DMS79 treated with DMSO at 0.1 percent for 48 hours (cell line): ENCODE measurements at places on chromosomes 3 and 15.

- DNase-seq, result no peak
Measured at GRCh38 chr3:115239717-115240116, 92.6 kb upstream of the ZBTB20 start.

DNA sequence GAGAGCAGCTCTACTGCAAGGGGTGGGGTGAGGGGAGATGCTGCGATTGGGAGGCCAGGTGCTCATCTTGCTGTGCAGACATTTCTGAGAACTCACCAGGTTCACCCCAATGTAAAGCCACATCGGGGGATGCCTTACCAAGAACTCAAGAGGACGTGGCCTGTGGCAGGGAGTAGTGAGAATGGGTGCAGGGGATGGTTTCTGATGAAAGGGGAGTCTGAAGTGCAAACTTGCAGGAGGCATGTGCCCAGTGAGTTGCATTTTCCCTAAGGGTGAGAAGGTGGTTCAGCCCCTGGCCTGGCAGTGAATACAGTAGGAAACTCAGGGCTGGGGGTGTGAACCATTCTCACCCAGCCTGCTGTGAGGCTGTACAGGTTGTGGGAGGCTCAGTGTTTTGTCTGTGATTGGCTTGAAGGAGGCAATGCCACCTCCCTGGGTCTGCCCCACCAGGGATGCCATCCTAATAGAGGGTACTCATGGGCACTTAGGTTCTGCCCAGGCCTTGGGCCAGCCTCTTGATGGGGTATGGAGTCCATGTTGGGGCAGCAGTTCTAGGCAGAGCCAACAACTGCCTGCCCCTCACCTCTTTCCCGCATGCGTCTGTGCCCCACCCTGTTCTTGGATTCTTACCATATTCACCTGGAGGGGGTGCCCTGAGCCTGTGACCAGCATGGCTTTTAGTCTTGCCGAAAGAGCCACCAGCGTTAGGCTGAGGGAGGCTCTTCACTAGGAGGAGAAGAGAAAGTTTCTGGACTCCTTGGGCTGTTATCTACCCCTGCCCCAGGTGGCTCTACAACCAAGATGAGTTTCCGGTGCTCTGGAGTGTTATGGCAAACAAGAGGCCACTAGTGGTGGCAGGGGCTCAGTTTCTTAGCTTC lies 4.5 kb downstream of the HEMK1 start:
- DNase-seq, result no peak

DNA sequence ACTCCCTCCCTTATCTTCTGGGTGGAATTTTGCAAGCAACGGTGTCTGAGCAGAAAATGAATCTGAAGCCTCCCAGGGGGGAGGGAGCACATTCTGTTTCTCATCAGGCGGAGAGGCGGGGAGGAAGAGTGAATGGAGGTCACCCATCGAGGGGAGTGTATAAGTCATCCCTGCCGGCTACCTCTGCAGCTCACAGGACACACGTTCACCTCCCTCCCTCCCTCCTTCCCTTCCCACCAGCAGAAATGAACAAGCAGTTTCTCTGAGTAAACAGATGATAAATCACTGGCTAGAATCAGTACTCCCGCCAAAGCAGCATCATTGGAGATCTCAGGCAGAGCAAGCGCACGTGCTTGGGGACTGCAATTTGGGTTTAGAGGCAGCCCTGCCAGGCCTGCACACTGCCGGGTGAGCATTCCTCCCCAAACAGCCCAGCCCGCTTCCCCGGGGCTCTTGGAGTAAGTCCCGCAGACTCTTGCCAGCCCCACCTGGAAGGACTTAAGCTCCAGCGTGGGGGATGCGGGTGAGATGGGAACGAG lies 38.3 kb downstream of the CPN2 start:
- no peak for DNase-seq

- no peak for DNase-seq
Measured at GRCh38 chr3:196624067-196624790, 15.3 kb upstream of the NRROS start.

- no peak for DNase-seq
Measured at GRCh38 chr15:81098861-81099651, 35.0 kb upstream of the CFAP161 start.

- DNase-seq, result no peak
Measured at GRCh38 chr3:134355416-134355815, 18.8 kb downstream of the AMOTL2 start.

DNA sequence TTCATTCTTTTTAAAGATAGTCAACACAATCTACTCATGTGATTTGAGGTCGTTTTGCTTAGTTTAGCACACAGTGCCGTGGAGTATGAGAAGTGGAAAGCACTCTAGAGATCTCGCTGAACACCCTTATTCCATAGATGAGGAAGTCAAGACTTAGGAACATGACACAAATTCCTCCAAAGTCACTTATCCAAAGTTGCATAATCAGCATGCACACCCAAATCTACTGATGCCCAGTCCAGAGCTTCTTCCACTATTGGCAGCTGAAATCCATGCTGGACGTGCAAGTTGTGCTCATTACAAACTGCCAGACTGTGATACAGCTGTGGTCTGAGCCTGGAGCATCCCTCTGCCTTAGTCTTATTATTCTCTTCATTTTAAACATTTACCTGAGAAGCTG lies 83.5 kb upstream of the ZNF280D start:
- no peak for DNase-seq

- no peak for DNase-seq
Measured at GRCh38 chr3:49794926-49795905, 4.5 kb downstream of the CDHR4 start.

DNA sequence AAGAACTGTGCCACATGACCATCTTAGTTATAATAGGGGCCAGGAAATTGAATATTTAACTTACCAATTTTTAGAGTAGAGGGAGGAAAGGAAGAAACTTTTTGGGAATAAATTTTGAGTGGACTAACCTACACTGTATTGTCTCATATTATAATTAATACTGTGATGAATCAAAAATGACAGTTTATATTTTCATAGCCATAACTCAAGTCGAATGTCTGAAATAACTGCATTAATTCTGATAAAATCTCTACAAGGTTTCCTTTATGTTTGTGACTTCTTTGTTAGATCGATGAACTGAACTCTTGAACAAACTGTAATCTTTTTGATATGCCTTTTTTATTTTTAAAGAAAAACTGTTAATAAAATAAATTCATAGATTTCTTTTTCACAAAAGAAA lies 132.8 kb upstream of the DPH6 start:
- no peak for DNase-seq

GRCh38 chr3:106348139-106348690 lies 479.4 kb upstream of the CBLB start:
- no peak for DNase-seq

DNA sequence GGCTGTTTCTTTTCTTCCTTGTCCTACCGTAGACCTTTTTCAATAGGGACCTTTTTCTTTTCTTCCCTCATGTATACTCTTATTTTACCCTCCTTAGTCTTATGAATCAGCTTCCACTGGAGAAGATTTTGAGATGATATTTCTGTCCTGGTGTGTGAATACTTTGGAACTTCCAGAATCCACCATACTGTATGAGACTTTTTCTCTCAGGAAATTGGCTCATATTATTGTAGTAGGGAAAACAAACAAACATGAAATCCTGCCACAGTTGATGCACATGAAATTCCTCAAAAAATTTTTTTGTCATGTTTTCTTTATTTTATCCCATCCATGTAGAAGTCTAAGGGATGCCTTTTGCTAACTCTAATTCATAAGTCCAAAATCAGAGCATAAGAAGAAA lies 289.3 kb upstream of the PLSCR5 start:
- no peak for DNase-seq

DNA sequence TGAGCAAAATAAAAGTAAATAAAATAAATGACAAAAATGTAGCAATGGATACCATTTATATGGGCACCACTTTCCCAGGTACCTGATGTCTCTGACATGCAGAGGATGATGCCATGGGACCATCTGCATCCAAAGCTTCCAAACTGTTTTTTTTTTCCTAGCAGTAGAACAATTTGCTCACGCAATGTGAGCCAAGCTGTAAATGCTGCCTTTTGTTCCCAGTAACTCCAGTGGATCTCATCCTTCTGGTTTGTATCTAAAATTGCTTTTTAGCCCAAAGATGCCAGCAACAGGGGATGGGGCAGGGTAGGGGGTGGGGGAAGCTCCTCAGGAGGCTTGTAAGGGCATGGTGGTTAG lies 32.7 kb downstream of the SLC12A8 start:
- DNase-seq, result no peak

DNA sequence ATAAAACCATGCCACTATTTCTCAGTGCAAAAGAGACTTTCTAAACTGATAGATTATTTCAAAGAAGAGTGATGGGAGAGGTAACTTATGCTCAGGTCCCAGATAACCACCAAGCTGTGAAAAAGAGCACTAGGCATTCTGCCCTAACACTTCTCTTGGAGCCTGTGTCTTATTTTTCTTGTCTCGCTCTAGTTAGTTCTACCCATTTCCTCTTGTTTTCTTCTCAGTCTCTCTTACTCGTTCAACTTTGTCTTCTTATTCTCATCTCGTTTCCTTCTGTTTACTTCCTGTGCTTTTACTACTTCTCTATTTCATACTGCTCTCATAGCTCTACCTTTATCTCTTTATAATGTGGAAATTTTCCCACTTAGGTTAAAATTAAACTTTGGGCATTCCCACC lies 91.8 kb upstream of the CGNL1 start:
- no peak for DNase-seq

DNA sequence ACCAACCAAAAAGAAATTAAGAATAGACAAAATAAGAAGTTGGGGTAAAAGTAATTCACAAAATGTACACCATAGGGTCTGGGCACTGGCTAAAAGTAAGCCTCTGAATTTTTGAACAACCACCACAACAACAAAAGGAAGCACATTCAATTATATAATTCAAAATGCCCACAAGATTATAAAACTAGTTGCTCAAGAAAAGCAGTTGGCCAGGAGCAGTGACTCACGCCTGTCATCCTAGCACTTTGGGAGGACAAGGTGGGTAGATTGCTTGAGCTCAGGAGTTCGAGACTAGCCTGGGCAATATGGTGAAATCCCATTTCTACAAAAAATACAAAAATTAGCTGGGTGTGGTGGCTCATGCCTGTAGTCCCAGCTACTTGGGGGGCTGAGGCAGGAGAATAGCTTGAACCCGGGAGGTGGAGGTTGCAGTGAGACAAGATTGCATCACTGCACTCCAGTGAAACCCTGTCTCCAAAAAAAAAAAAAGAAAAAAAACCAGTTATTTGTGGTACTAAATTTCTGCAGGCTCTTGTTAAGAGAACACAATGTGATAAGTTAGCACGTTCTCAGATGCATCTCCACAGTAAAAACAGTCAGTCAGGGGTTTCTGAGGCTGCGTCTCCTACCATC lies 6.6 kb upstream of the ATP11B start:
- DNase-seq, result no peak

GRCh38 chr3:46987319-46987742 lies 7.9 kb downstream of the NBEAL2 start:
- no peak for DNase-seq

- no peak for DNase-seq
Measured at GRCh38 chr3:14949126-14949525, 1.7 kb downstream of the NR2C2 start.

DNA sequence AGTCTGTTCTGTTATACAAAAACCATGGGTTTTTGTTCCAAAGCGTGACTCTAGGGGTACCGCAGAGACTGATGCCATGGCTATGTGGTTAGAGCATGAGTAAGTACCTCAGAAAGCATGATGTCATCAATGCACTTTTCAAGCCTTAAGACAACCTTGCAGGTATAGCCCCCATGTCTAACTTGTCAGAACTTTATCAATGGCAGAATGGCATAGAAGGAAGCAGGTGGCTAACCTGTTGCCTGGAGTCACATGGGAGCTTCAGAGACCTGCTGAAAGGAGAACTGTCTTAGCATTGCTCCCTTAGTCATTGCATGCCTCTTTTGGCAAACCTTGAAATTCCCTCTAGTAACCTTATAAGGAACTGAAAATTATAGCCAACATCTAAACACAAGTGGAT lies 52.5 kb downstream of the EOMES start:
- DNase-seq, result no peak

GRCh38 chr15:68560501-68561113 lies 18.2 kb upstream of the CORO2B start:
- no peak for DNase-seq

- DNase-seq, result no peak
Measured at GRCh38 chr3:173773800-173774199, 376.3 kb downstream of the NLGN1 start.

GRCh38 chr15:69271217-69271616 lies 27.5 kb upstream of the PAQR5 start:
- DNase-seq, result no peak

- DNase-seq, result no peak
Measured at GRCh38 chr15:91104111-91104510, 4.1 kb downstream of the SV2B start.

DNA sequence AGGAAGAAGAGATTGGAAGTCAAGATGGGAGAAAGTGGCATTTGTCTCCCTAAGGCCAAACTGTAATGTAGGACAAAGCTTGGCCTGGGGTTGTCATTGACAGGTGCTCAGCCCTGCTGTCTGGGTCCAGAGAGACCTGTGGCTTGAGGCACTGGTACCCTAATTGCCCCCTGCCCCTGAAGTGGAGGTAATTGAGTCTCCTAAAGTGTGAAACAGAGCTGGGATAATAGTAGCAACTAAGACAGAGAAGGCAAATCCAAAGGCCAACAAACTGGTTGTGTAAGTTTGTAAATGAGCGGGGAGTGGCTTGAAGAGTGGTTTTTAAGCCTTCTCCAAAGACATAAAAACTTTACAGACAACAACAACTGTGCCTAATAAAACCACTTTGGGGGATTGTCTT lies 264.2 kb upstream of the ROPN1 start:
- peak; percentile 78 for DNase-seq

- no peak for DNase-seq
Measured at GRCh38 chr15:48628832-48629231, 16.7 kb downstream of the FBN1 start.

- no peak for DNase-seq
Measured at GRCh38 chr15:94229591-94230369, 1.6 kb upstream of the MCTP2 start.

- DNase-seq, result no peak
Measured at GRCh38 chr3:29741231-29741630, 460.4 kb downstream of the RBMS3 start.

DNA sequence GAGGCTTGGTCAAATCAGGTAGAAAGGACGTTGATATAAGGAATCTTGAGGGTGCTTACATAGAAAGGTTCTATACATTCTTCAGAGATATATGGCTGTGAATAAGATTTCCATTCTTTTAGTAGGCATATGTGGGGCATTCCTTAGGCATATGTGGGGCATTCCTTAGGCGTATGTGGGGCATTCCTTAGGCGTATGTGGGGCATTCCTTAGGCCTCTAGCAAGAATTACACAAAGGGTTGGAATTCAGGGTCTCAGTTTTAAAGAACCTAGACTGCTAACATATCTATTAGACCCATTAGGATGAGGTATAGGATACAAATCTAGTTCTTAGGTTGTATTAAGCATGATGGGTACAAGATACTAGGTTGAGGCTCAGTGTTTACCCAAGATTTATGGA lies 607.8 kb downstream of the SI start:
- DNase-seq, result no peak
